Activated CD8-positive, alpha-beta memory T cell treated with anti-CD3 and anti-CD28 coated beads, Interleukin-2, amount 10 ng/mL, durations not matched to agents 7 days and 5 days (primary cell): ENCODE measurements at places on chromosomes 11 and 22. TPM values are rescaled to one million over a fixed set of nuclear protein-coding genes. Genes with fewer than 3 reads are reported as not detected.

- peaks cover 6% of the 10 kb centered on the region for H3K27me3 ChIP-seq
- DNase-seq: peak; percentile 86
- peak overlapping the region; percentile 44 for H3K27ac ChIP-seq
- H3K36me3 ChIP-seq: no peaks in the 10 kb centered on the region
Measured at GRCh38 chr11:45771566-45772448, 33.1 kb upstream of the SLC35C1 start.

SOX6 gene
- total RNA-seq: not detected

GRCh38 chr11:61903845-61904244 lies 12.5 kb upstream of the FADS3 start:
- H3K4me3 ChIP-seq: no peak overlapping the region
- no peak for DNase-seq
- no peak overlapping the region for H3K27ac ChIP-seq
- no peaks in the 10 kb centered on the region for H3K36me3 ChIP-seq
- H3K27me3 ChIP-seq: peaks cover 3% of the 10 kb centered on the region

- H3K27me3 ChIP-seq: no peaks in the 10 kb centered on the region
- no peak overlapping the region for H3K4me3 ChIP-seq
- H3K4me1 ChIP-seq: peaks cover 3% of the 10 kb centered on the region
- no peak overlapping the region for H3K27ac ChIP-seq
- no peaks in the 10 kb centered on the region for H3K36me3 ChIP-seq
Measured at GRCh38 chr11:77201991-77202841, 74.2 kb downstream of the MYO7A start.

- no peaks in the 10 kb centered on the region for H3K36me3 ChIP-seq
- no peak for DNase-seq
- peaks cover 20% of the 10 kb centered on the region for H3K27me3 ChIP-seq
- H3K4me3 ChIP-seq: no peak overlapping the region
- H3K4me1 ChIP-seq: peaks cover 2% of the 10 kb centered on the region
Measured at GRCh38 chr11:69145050-69145380, 10.7 kb upstream of the SMIM38 start.

- H3K36me3 ChIP-seq: no peaks in the 10 kb centered on the region
- H3K4me3 ChIP-seq: no peak overlapping the region
- H3K27ac ChIP-seq: no peak overlapping the region
- H3K27me3 ChIP-seq: no peaks in the 10 kb centered on the region
- no peaks in the 10 kb centered on the region for H3K4me1 ChIP-seq
- DNase-seq: no peak
Measured at GRCh38 chr11:23590596-23591308, 730.5 kb upstream of the CCDC179 start.

- no peak overlapping the region for H3K4me3 ChIP-seq
- H3K36me3 ChIP-seq: no peaks in the 10 kb centered on the region
- H3K27ac ChIP-seq: no peak overlapping the region
- DNase-seq: no peak
- no peaks in the 10 kb centered on the region for H3K4me1 ChIP-seq
- no peaks in the 10 kb centered on the region for H3K27me3 ChIP-seq
Measured at GRCh38 chr11:94586546-94586945, 19.4 kb downstream of the PIWIL4 start.

DNA sequence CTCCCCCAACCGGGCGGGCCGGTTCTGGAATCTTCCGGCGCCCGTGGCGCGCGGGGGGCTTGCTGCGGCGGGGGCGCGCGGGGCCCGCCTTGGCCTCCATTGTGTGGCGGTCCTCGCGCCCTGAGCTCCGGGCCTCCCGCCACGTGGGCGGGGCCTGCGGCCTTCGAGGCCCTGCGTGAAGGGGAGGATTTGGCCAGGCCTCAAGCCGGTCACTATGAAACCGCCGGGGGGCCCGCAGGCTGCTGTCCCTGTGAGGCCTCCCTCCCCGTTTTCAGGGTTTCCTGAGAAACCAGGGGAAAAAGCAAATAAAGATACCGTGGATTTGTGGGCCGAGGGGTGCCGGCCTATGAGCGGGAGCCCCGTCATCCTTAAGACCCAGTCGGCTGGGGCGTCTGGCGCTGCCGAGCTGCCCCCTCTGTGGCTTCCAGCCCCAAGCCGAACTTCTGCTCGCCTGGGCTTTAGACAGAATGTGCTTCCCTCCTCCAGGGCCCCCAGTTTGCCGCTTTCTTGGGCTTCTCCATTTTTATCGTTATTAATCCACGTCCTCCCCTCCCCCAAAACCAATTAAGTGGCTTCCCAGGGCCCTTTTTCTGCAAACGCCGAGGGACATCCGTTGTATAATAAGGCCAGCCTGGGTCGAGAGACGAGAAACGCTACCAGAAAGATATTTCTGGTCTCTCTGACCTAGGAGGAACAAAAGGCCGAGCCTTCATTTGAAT lies 602 bp downstream of the EWSR1 start:
- DNase-seq: peak; percentile 61
- H3K4me1 ChIP-seq: peaks cover 49% of the 10 kb centered on the region
- H3K36me3 ChIP-seq: peaks cover 55% of the 10 kb centered on the region
- no peaks in the 10 kb centered on the region for H3K27me3 ChIP-seq
- peak overlapping the region; percentile 91 for H3K4me3 ChIP-seq

GRCh38 chr11:8631395-8632118 lies 37.5 kb upstream of the STK33 start:
- no peak overlapping the region for H3K4me3 ChIP-seq
- H3K27me3 ChIP-seq: no peaks in the 10 kb centered on the region
- no peaks in the 10 kb centered on the region for H3K4me1 ChIP-seq
- no peak for DNase-seq

DNA sequence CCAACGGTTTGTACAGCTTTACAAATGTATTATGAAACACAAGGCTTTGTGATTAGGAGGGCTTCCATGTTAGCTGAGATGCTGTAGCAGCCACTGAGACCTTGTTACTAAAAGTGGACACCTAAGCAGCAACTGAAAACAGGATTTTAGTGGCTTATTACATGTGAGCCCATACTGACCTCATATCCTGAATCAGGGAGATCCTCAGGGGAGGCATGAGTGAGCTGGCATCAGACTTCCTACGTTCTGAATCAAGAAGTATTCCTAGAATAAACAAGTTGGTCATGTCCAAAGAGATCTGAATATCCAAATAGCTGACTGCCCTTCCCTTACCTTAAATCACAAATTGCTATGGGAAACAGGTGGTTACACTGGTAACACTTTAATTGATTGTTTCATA lies 59.1 kb upstream of the SCUBE2 start:
- no peak for DNase-seq
- H3K4me1 ChIP-seq: peaks cover 5% of the 10 kb centered on the region
- no peaks in the 10 kb centered on the region for H3K36me3 ChIP-seq
- no peak overlapping the region for H3K4me3 ChIP-seq

DNA sequence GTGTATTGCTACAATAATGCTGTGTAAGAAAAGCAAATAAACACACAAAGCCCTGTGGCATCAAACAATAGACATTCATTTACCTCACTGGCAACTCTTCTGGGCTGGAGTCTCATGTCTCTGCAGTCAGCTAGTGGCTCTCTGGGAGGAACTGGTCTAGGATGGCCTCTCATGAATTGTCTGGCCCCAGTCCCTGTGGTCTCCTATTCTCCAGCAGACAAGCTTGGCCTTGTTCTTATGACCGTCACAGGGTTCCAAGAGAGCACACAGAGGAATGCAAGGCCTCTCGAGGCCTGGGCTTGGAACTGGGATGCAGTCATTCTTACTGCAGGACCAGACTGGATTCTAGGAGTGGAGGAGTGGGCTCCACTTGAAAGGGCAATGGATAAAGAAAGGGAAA lies 141.2 kb upstream of the NTM start:
- no peaks in the 10 kb centered on the region for H3K36me3 ChIP-seq
- no peak overlapping the region for H3K4me3 ChIP-seq

PRMT3 gene
- 24.4 TPM for total RNA-seq

DNA sequence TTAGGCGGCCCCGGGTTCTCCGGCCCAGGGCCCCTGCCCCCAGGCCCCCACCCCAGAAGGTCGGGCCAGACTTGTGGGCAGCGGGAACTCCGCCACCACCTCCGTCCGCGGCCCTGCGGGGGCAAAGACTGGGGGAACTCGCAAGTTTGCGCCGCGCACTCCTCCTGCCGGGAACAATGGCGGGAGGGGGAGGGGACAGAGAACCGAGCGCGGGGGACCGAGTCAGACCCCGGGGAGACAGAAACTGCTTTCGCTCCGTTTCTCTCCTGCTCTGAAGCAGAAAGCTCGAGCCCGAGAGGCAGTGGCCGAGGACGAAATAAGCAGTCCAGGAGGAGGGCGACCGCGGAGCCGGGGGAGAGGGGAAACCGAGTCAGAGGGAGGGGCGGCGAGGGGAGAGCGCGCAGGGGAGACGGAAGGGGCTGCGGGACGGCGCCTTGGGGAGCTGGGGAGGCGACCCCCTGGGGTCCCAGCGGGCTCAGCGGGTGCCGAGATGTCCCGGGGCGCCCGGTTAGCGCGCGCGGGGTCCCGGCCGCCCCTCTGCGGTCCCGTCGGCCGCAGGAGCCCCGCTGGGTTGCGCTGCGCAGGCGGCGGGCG lies 555 bp downstream of the TP53I11 start:
- H3K27ac ChIP-seq: no peak overlapping the region
- peak overlapping the region; percentile 32 for H3K4me3 ChIP-seq
- peaks cover 13% of the 10 kb centered on the region for H3K4me1 ChIP-seq

DNA sequence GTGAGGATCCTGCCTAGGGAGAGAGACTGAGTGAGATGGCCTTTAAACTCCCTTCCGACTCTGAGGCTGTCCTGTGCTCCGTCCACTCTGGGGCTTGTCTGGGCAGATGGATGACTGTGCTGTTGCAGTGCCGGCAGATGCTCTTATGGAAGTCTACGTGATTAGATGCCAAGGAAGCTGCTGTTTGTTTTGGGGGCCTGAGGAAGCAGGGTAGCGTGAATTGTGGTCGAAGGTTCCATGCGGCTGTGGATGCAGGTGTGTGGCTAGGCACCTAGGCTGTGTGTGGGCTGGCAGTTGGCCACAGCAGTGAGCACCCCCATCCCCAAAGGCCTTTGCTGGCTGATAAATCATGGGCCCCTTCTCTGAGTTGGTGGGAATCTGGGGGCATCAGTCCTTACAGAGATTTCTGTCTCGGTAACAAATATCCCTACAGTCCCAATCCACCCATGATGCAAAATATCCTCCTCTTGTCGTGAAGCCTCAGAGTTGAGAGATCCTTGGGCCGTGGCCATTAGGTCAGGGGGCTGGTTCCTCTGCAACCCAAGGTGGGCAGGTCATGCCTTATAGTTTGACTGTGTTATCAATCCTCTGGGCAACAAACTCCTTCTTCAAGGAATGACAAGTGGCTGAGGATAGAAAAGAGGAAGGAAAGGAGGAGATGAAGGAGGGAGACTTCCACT lies 31.2 kb downstream of the AMPD3 start:
- peaks cover 16% of the 10 kb centered on the region for H3K4me1 ChIP-seq
- peaks cover 18% of the 10 kb centered on the region for H3K36me3 ChIP-seq
- H3K4me3 ChIP-seq: no peak overlapping the region
- H3K27me3 ChIP-seq: no peaks in the 10 kb centered on the region

EXT2 gene
- total RNA-seq: 26.1 TPM

DNA sequence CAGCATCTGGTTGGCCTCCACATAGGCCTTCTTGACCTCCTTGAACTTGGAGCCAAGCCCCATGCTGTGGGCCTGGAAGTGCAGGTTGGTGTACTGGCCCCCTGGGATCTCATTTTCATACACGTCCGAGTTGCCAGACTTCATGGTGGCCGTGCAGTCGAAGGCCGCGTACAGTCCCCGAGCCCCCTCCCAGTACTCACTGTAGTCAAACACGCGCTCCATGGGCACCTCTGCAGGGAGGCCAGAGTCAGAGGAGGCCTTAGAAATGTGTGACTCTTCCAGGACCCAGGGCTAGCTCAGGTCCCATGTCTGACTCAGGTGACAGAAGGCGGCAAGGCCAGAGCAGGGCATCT lies 6.7 kb upstream of the LRFN4 start:
- no peak for DNase-seq
- H3K27ac ChIP-seq: no peak overlapping the region
- H3K27me3 ChIP-seq: no peaks in the 10 kb centered on the region
- H3K4me1 ChIP-seq: peaks cover 11% of the 10 kb centered on the region
- H3K36me3 ChIP-seq: no peaks in the 10 kb centered on the region
- H3K4me3 ChIP-seq: no peak overlapping the region

- no peak for DNase-seq
- H3K27ac ChIP-seq: no peak overlapping the region
- H3K27me3 ChIP-seq: no peaks in the 10 kb centered on the region
- peaks cover 19% of the 10 kb centered on the region for H3K36me3 ChIP-seq
Measured at GRCh38 chr22:24284747-24285203, 14.1 kb downstream of the SPECC1L start.

DNA sequence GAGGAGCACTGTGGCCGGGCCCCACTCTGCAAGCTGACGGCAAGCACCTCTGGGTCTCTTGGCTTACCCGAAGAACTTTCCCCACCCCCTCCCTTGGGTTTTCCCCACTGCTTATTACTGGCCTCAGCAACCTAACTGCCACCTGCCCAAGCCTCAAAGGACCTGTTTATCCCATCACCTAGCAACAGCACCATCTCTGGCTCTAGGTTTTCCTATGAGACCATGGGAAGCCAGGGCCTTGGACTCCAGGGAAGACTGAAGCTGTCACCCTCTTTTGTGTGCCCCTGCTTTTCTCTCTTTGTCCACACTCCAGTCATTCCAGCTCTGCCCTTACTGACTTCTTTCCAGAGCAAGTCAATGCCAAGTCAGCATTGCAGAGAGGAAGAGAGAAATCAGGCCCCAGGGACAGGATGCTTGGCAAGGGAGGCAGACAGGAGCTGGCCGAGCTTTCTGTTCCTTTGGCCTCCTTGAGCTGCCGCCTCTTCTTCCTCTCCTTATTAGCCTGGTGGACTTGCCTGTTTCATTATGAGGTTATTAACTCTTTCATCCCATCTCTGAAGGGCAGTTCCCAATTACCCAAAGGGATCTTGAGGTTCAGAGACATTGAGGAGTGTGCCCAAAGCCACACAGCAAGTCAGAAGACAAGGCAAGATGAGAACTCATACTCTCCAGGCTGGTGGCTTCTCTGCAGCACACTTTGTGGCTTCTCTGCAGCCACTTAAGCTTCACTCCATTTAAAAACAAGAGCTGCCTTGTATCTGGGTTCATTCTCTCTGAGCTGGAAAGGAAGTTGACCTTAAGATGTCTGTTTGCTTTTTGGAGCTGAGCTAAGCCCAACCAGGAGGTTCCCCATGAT lies at the start of gene SMIM35:
Gene SMIM35 (minus strand): TSS at position 51 of the 856 bp plus-strand sequence. CDS start 206 bp downstream, outside the sequence.
- H3K4me1 ChIP-seq: no peaks in the 10 kb centered on the region
- H3K36me3 ChIP-seq: peaks cover 17% of the 10 kb centered on the region
- no peak within 1 kb of the TSS for H3K4me3 ChIP-seq
- peaks cover 9% of the 10 kb centered on the region for H3K27me3 ChIP-seq
- DNase-seq: no peak
- no peak within 1 kb of the TSS for H3K27ac ChIP-seq

- peaks cover 74% of the 10 kb centered on the region for H3K4me1 ChIP-seq
- peaks cover 2% of the 10 kb centered on the region for H3K36me3 ChIP-seq
- H3K4me3 ChIP-seq: peak overlapping the region; percentile 72
- DNase-seq: peak; percentile 89
Measured at GRCh38 chr22:37633625-37634416, 5.6 kb upstream of the SH3BP1 start.
